Ammon's horn (tissue), 1 donor: ENCODE measurements at places on chromosomes 1 and 21.
A peak's percentile ranks its signal among the peaks of the same experiment; 100 is the strongest.

GRCh38 chr1:110727246-110727645 is 52.5 kb upstream of the KCNA3 start:
- DNase-seq, result peak; percentile 23

DNA sequence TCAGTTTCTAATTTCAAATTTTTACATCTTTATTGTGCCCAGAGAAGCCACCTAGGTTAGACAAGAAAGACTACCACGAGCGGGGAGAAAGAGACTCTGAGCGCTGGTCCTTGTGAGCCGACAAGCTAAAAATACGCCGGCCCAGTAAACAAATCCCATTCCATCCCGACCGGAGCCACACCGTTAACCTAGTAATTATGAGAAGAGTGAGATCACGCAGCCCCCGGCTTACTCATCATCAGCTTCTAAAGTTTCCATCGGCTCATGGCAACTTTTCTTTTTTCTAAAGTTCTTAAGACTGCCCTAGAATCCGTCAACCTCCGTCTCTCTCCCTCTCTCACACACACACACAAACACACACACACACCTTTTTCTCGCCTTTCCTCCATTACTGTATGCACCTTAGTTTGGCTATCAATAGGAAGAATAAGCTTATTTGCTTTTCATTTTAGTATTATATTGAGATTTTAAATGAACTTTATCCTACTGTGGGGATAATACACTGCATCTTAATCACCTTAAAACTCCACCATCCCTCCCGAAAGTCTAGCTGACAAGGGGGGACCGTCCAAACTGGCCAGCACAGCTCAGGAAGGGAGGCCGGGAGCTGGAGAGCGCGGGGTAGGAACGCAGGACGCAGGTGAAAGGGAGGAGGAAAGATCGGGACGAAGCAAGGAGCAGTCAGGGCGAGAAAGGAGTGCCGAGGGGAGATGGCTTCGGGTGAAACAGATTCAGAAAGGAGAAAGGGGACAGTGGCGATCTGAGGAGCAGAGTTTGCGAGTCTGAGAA is 728 bp downstream of the OTUD7B start:
- peak; percentile 50 for DNase-seq

DNA sequence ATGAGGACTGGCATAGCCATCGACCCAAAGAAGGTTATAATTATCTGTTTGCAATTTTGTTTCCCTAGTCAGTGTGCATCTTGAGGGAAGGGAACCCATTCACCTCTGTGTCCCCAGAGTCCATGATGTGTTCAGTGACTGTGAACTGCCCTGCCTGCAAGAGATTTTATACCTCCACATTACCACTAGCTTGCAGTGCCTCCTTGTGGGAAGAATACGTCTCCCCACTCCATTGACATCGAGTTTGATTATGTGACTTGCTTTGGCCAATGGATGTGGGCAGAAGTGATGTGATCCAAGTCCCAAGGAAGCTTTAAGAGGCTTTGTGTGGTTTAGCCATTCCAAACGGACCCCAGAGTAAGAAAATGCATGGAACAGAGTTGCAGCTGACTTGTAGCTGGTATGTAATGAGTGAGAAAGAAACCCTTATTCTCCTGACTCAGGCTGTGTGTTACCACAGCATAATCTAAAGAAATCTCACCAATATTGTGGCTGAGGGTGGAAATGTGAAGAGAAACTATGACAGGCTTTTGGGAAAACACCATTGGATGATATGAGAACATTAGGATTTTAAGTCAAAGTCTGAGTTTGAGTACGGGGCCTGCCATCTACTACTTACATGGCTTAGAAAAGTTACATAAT is 47.8 kb upstream of the NRDC start:
- DNase-seq, result no peak

DNA sequence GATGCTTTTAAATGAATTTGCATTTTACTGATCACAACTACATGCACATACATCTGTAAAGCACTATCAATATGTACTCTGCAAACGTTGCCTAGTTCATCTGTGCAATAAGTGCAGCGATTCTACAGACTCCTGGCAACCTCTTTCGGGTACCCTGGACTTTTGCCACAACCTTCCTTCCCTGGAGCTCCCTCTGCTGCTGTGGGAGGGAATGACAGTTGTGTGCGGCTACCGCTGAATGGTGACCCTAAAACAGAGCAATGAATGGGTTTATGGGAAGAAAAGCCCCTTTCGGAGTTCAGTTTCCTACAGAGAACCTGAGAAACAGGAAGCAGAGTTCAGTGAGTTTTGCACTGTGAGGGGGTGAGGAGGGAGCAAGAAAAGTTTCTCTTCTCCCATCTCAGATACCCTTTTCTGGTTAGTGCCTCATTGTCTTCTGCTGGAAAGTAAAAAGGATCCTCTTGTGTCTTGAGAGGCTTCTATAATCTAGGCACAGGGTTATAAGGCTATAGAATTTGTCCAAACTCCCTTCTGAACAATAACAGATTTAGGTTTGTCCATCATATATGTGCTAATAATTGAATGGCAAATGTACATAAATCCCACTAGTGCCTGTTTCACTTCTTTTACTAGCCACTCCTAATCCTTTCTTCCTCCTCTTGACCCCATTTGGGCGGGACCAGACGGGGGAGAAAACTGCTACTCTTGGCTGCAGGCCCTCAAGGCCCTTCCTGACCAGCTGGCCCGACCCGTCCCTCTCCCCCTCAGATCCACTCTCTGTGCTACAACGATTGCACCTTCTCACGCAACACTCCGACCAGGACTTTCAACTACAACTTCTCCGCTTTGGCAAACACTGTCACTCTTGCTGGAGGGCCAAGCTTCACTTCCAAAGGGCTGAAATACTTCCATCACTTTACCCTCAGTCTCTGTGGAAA is 19.8 kb upstream of the SARS1 start:
- no peak for DNase-seq

- no peak for DNase-seq
Measured at GRCh38 chr1:218377143-218377660, 32.1 kb downstream of the TGFB2 start.

DNA sequence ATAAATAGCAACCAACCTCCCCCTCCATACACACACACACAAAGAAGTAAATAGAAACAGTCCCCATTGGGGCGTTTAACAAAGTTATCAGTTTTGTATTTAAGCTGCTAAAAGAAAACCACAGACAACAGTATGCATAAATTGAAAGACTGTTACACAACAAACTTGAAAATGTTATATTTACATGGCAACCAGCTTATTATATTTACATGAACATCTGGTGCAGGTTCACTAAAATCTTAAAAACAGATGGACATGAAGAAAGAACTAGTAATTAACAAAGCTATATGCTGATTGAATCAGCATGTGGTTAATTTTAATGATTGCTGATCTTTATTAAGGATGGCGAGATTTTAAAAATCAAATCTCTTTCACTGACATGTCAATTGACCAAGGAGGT is 384.7 kb downstream of the LRRIQ3 start:
- no peak for DNase-seq

DNA sequence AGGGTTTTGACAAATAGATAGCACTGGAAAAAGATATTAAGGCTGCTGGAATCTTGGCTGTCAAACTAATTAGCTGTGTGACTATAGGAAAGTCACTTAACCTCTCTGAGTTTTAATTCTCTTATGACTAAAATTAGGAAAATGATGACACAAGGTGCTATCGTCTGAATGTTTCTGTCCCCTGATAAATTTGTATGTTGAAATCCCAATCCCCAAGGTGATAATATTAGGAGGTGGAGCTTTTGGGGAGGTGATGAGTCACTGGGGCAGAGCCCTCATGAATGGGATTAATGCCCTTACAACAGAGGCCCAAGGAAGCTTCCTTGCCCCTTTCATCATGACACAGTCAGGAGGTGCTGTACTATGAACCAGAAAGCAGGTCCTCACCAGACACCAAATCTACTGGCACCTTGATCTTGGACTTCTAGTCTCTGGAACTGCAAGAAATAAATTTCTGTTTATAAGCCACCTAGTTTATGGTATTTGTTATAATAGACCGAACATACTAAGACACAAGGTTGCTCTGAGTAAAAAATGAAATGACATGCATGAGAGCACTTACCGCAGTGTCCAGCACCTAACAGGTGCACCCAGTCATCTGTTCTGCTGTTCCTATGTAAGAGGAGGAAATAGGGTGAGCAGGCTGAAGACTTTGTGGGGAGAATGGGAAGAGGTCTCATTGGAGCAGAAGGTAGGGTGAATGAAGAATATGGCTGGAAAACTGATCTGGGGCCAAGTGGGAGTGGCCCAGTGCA is 26.3 kb upstream of the DISP1 start:
- no peak for DNase-seq

- DNase-seq, result peak; percentile 50
Measured at GRCh38 chr1:12052997-12053686, 10.0 kb upstream of the TNFRSF8 start.

DNA sequence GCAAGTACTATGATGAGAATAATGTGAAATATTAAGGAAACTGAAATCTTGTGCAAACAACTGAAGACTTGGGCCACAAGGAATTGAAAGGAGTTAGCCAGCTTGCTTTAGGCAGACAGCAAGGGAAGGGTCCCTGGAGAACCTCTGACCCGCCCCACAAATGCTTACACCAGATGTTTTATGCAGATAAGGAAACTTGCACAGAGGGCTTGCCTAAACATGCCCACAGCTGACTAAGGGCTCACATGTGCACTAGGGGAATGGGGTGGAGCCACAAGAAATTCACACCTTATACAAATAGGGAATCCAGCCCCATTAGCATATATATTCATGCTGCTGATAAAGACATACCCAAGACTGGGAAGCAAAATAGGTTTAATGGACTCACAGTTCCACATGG is 86.1 kb upstream of the CYYR1 start:
- DNase-seq, result no peak

- no peak for DNase-seq
Measured at GRCh38 chr1:20584890-20585289, 4.0 kb upstream of the CDA start.

DNA sequence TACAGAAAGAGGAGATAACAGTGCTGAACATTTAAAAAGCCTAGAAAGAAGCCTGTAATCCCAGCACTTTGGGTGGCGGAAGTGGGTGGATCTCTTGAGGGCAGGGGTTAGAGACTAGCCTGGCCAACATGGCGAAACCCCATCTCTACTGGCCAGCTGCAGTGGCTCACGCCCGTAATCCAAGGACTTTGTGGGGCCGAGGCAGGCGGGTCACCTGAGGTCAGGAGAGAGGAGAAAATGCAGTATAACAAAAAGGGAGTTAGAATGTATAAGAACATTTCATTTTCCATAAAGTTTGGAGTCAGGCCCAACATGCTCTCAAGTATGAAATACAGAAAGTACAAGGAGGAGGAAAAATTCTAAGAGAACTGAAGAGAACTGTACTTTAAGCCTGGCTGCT is 134.5 kb downstream of the SMYD3 start:
- DNase-seq, result no peak

- DNase-seq, result no peak
Measured at GRCh38 chr1:232308616-232309015, 321.3 kb downstream of the SIPA1L2 start.

- DNase-seq, result no peak
Measured at GRCh38 chr1:225596736-225597135, 56.2 kb downstream of the ENAH start.

GRCh38 chr21:45011911-45012661 is 62.3 kb upstream of the ADARB1 start:
- DNase-seq, result no peak

GRCh38 chr1:231896806-231897205 is 270.2 kb downstream of the DISC1 start:
- DNase-seq, result no peak

DNA sequence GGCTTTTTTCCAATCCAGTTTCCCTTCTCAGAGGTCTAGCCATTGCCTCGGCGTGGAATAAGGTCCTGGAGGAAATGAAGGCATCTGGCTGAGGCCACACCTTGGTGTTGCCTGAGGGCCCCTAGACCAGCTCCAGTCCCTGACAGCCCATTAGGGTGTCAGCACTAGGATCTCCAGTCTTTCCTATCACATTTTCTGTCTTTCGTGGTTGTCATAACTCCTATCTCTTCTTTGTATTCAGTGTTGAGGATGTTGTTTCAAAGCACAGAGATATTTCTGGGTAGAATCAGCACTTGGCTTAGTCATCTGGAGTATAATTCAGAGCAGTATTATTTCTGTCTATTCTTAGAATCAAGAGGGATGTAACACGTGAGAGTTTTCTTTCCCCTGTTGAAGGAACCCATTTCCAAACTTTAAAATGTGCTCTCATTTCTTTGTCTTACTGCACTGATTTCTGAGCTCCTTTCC is 844.3 kb downstream of the KCNT2 start:
- DNase-seq, result no peak

- DNase-seq, result no peak
Measured at GRCh38 chr1:43021547-43022474, 63.1 kb upstream of the SLC2A1 start.

DNA sequence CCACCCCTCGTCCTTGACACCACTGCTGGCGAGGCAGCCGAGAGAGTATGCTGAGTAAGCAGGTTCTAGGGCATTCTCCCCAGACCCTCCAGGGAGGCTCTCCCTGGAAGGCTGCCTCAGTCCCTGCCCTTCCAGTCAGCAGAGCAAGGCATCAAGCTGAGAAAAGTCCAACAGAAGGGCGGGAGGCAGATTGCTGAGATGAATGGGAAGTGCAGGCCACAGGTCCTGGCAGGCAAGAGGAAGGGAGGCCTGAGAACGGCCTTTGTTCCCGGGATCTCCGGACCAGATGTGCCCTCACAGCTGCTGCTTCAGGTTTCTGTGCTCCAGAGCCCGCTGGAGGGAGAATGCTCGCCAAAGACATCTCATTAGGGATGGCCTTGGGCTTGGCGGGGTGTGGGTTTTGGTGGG is 270.0 kb upstream of the VAMP3 start:
- DNase-seq, result peak; percentile 54

GRCh38 chr1:235790123-235790522 is 76.6 kb downstream of the LYST start:
- no peak for DNase-seq

DNA sequence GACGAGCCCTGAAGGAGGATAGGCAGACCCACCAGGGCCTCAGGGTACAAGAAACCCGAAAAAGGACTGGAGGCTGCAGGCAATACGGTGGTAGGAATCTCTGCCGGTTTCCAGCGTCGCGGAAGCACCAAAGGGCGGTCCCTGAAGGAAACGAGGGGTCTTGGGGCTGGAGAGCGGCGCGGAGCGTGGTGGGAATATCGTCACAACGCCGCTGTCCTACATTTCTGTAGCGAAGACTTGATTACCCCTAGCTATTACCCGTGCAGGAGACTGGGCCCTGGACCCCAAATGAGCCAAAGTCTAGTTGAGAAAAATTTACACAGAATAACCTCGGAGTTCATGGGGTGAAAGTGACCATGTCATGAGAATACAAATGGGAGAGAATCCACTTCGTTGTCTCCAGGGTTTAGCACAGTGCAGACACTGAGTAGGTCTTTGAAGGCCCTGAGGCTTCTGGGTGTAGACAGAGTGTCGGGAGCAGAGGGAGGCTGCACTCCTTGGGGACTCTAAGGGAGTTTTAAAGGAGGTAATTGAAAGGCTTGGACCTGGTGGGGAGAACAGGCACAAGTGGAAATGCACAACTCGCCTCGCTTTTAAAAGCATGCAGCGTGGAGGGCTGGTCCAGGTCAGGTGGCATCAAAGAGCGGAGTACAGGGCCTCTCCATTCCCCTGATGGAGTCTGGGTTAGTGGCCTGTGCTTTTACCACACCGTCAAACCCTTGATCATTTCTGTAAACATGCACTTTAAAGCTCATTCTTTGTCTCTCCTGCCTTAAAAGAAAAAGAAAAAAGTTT is 1.5 kb downstream of the ATP1A1 start:
- no peak for DNase-seq

- DNase-seq, result no peak
Measured at GRCh38 chr1:154186852-154187501, 4.9 kb downstream of the TPM3 start.

GRCh38 chr1:77533660-77534305 is 148.7 kb downstream of the ZZZ3 start:
- DNase-seq, result peak; percentile 88

- DNase-seq, result no peak
Measured at GRCh38 chr1:202081992-202082391, 40.7 kb upstream of the GPR37L1 start.
